NCI-H1048 (cell line): ENCODE measurements at places on chromosomes 11 and 22.

- DNase-seq = no peak
These were observed 787.6 kb downstream of the BRD1 start for GRCh38 chr22:49040111-49040510.

GRCh38 chr22:20562607-20563465 lies 55.4 kb downstream of the MED15 start:
- DNase-seq = no peak

- no peak for DNase-seq
These were observed 26.4 kb upstream of the PANX2 start for GRCh38 chr22:50144005-50144614.

- DNase-seq = no peak
These were observed 72.8 kb downstream of the SCUBE1 start for GRCh38 chr22:43270314-43270908.

DNA sequence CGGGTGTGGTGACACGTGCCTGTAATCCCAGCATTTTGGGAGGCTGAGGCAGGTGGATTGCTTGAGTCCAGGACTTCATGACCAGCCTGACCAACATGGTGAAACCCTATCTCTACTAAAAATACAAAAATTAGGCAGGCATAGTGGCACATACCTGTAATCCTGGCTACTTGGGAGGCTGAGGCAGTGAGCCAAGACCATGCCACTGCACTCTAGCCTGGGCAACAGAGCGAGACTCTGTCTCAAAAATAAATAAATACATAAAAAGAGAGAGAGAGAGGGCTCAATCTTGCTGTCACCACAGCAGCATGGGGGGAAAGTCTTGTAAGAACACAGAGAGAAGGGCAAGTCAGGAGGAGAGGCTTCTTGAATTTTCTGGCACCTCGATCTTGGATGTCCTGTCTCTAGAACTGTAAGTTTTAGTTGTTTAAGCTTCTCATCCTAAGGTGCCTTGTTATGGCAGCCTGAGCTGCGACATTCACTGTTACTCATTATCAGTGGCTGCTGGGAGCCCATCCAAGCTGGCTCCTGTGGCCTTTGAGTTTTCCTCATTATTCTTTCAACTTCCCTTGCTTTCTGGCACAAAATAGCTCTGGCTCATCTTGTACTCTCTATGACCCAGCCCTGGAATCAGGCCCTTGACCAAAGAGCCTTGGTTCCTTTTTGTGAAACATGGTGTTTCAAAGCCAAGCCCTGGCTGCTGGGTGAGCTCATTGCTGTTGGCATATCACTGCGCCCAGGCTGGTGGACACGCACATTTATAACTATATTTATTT lies 8.0 kb upstream of the PSMC3 start:
- no peak for DNase-seq

DNA sequence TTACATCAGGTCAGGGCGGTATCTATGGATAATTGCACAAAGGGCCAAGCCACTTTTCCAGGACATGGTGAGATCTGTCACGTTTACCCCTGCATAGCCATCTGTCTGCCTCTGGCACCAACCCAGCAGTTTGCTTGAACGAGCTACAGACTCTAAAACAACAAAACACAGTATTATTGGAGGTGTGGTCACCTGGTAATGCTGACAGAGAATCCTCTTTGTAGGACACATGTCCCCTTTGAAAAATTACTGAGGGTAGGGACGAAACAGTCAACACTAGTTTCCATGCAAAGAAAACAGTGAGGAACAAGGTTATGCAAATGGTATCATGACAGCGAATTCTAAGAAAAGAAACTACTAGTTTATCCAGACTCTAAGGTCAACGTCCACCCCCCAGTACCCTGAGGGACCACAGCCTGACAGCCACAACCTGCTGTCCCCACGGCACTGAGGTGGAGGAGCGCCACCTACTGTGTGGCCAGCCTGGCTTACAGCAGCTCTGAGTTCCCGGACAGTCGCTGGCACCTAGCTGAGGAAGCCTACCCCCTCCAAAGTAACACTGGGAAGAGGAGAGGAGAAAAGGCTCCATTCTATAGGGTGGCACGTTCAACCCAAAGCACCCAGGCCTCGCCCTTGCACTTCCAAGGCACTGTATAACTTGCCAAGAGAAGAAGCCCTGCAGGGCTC lies 117.4 kb upstream of the BID start:
- no peak for DNase-seq
